Stimulated activated CD4-positive, alpha-beta T cell treated with anti-CD3 and anti-CD28 coated beads, Interleukin-1b, Interleukin-23, amount 100 ng/mL, for 1 hour (primary cell): ENCODE measurements at places on chromosomes 11 and 22.

GRCh38 chr11:74380746-74381439, 17.3 kb downstream of the PGM2L1 start:
- DNase-seq: no peak

DNA sequence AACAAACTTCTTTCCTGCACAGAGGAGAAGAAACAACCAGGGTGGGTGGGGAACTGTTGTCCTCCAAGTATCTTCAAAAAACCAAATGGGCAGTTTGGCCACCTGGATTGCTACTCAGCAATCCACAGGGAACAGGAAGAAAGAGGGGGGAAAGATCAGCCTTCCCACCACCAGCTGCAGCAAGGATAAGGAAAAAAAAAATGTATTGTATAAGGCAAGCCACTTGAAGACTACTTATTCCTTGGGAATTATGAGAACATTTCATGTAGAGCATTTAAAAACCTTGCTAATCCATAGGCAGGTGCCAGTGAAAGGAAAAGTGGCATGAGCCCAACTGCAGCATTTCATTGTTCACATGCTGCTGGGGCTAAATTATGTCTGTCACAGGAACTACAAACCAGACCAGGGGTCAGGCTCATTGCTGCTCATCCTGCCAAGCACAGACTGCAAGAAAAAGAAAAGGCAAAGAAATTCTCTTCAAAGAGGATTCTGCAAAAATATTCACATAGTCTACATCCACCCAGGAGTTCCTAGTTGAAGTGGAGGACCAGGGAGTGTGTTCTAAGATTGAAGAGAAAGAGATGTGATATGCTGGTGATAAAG, 2.2 kb downstream of the RAB30 start:
- no peak for DNase-seq

- no peak for DNase-seq
Observed at GRCh38 chr11:109972939-109973338, 120.3 kb upstream of the ZC3H12C start.

DNA sequence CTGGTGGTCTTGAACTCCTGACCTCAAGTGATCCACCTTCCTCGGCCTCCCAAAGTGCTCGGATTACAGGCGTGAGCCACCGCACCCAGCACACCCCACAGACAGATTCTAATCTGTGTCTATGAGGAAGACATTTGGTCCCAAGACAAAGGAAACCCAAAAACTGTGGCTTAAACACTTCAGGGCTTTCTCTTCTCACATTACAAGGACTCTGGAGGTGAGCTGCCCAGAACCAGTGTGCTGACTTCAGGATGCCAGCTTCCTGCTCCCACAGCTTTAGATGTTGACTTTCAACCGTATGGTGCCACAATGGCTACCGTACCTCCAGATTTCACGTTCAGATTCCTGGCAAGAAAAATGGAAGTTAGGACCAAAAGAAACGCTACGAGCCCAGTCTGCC, 32.2 kb upstream of the SYT7 start:
- DNase-seq: no peak

DNA sequence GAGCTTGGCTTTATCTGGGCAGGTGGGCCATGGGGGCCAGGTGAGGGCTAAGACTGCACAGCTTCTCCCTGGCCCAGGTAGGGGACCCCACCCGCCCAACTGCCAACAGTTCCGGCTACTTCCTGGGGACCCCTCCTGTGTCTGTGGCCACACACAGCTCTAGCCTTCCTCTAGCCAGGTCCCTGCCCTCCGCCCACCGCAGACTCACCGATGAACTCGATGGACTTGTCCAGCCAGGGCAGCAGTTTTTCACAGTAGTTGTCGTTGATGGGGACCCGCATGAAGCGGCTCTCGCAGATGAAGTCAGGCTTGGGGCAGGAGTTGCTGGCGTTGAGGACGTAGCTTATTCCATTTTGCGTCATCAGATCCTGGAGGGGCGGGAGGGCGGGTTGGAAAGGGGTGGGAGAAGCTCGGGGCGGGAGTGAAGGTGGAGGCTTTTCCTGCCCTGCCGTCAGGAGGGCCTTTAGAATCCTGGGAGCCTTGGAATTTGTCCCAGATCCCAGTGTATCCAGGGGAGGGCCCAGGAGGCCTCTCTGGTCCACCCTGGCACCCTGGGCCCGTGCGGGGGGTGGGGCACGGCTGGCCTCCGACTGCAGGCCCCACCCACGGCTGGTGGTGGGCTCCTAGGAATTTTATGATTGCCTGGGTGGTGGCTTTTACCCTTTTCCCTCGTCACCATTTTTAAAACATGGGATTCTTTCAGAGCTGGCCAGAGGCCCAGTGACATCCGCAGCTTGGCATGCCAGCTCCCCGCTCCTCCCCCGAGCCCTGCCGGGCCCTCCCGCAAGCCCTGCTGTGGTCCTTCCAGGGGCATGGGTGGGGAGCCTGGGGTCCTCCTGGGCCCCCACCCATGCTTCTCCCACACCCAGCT, 13.9 kb downstream of the DUSP8 start:
- no peak for DNase-seq
